Stimulated activated CD8-positive, alpha-beta memory T cell treated with anti-CD3 and anti-CD28 coated beads, Interleukin-15, amount 100 ng/mL, for 24 hours (primary cell): ENCODE measurements at places on chromosomes 2 and 18.

GRCh38 chr2:201857326-201857725 is 51.0 kb downstream of the CDK15 start:
- no peak for DNase-seq

DNA sequence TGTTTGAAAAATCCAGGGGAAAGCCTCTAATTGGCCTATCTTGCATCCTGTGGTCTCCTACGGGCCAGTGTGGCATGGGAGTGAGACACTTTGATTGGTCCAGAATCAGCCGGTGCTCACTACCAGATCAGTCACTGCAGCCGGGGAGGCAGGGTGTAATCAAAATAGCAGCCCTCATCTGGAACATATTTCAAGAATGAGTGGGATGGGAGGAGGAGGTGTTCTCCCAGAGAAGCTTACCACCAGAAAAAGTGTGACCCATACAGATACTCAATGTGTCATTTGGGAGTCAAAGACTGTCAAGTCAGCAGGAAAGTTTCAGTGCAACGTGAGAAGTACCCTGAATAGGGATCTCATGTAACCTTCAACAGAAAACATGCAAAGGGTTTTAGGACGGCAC is 393.9 kb upstream of the SLC14A2 start:
- no peak for DNase-seq

DNA sequence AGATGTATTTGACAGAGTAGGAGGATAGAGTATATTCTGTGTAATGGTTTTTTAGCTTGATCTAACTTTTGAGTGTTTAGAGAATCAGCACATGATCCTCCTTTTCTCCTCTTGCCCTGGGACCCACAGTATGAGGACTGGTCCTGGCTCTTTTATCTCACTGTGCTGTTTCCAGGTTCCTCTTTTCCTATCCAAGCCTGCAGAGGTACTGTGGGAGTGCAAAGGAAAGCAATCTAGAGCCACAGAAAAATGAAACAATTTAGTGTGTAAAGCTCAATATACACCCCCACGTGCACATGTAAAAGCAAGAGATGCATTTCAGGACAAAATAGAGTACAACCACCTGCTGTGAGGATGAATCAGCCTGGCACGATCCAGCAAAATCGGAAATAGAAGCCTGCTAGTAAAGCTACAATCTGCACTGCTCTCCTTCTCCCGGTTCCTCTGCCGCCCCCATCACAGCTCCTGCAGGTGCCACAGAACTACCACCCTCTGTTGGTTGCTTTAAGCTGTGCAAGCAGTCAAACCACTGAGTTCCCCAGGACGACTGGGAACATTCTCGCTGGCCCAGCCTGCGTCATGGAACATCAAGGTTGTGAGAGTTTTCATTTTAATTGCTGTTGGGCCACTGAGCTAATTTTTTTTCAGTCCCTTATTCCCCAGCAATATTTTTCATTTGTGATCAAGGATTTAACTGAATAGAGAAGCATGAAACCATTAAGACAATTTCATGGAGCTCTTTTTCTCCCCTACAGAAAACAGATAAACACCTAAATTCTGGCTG is 47.8 kb upstream of the MAPRE3 start:
- DNase-seq: no peak

- DNase-seq: no peak
Measured at GRCh38 chr2:31233231-31233630, 721 bp upstream of the EHD3 start.

GRCh38 chr2:232415736-232416520 is 9.3 kb downstream of the ALPG start:
- DNase-seq: no peak

DNA sequence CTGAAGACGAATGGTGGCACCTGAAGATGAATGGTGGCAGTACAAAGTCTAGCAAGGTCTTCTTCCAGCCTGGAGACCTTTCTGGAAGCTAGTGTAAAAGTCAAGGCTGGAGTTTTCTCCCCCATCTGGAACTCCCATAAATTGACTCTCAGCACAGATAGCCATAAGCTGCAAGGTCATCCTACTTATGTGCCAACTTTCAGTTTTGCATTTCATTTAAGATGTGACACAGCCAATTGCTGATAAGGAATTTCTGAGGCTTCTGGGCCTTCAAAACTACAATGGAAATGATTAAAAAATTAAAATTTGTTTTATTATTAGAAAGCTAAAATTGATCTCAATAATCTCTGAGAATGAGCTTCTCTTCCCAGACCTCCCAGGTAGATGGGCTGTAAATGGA is 10.2 kb downstream of the XDH start:
- no peak for DNase-seq

DNA sequence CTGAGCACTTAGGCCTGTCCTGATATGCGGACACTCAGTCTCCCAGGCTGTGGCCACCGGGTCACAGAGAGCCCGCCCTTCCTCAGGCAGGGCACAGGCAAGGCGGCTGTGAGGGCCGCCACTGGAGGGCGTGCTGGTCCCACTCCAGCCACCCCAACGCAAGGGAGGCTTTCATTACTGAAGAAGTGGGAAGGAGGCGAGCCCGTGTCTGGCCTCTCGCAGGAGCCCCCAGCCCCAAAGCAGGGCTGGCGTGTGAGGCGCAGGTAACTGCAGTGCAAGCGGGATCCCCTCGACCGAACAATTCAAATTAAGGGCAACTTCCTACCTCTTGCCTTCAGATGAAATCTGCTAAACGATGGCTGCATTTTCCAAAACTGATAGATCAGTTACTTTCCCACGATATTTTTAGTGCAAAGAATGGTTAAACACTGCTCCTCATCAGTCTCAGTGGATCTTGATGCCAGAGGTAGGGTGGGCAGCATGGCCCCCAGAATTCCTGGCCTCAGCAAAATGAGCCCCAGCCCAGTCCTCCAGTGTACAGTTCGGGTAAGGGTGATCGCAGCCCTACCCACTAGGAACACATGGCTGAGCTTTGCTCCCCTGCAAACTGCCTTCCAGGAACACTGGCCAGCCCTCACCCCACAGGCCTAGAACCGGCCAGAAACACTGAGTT is 97.2 kb downstream of the SEPTIN10 start:
- DNase-seq: no peak

DNA sequence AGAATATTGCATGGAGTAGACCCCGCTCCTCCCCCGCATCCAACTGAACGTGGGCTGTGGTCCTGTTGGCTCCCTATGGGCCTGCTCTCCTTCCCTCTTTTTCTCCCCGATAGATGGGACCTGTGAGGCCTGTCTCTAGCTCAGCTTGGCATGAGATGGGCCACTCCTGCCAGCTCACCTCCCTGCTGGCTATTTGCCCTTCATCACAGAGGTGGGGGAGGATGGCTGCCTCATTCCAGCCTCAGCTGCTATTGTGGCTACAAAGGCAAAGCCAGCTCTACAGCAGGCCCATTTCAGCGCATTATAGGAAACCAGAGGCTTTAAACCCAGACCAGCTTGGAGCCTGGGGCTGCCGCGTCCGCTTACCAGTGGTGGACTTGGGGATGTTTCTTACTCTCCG is 313.9 kb downstream of the GBX2 start:
- DNase-seq: no peak

GRCh38 chr2:205646680-205647079 is 35.6 kb upstream of the NRP2 start:
- no peak for DNase-seq

- DNase-seq: no peak
Measured at GRCh38 chr18:53752781-53753367, 471.6 kb downstream of the MBD2 start.

- DNase-seq: no peak
Measured at GRCh38 chr2:131015764-131016163, 77.5 kb downstream of the FAM168B start.

- no peak for DNase-seq
Measured at GRCh38 chr18:33128581-33128980, 311.9 kb downstream of the CCDC178 start.

GRCh38 chr2:224837558-224837957 is 121.4 kb upstream of the CCDC195 start:
- no peak for DNase-seq

DNA sequence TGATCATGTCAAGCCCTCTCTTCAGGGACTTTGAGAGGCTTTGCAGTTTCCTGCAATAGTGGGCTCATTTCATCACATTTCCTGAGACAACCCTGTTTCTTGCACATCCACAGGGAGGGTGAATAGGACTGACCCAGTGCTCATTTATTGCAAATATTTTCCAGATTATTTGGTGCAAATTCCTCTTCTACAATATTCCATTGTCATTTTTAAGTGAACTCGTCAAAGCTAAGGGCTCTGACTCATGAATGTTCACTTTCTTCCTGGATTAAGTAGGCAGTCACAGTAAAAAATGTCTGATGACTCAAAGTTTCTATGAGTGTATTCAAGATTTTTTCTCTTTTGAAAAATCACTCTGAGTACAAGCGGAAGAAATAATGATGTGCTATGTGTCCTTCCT is 225.5 kb upstream of the GALNT5 start:
- DNase-seq: no peak

- no peak for DNase-seq
Measured at GRCh38 chr2:233049194-233049761, 10.9 kb upstream of the INPP5D start.

DNA sequence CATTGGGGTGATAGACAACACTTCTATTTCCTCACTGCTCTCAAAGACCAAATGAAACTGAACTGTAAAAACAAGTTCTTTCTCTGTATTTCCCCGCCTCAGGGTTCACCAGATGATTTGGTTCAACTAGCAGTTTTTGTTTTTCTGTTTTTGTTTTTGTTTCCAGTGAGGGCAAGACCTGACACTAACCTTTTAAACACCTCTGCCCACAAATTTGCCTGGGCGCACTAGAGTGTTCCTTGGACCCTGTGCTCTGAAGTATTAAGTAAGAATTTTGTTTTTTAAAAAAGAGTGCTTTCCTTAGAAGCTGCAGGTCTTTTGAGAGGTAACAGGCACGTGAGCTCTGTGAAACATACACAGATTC is 92.9 kb downstream of the DYSF start:
- no peak for DNase-seq

DNA sequence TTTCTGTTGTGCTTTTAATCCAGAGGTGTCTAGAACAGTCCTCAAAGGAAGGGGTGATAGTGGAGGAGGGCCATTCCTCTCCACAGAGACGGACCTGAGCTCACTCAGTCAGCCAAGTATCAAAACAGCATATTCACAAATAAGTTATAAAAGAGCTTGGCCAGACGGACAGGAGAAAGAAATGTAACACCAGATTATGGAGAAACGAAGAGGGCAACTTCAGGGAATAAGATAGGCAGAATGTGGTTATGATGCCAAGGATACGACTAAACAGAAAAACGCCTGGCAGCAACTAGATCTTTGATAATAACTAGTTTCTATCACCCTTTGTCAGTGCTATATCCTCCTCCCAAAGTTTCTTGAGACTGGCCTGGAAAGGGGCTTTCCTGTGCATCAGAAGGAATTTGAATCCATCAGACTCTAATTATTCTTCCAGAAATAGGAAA is 42.5 kb downstream of the MAP4K3 start:
- DNase-seq: no peak

- DNase-seq: no peak
Measured at GRCh38 chr2:11357428-11357972, 13.1 kb upstream of the ROCK2 start.

- DNase-seq: no peak
Measured at GRCh38 chr2:112833976-112834375, 2.6 kb downstream of the IL1B start.

DNA sequence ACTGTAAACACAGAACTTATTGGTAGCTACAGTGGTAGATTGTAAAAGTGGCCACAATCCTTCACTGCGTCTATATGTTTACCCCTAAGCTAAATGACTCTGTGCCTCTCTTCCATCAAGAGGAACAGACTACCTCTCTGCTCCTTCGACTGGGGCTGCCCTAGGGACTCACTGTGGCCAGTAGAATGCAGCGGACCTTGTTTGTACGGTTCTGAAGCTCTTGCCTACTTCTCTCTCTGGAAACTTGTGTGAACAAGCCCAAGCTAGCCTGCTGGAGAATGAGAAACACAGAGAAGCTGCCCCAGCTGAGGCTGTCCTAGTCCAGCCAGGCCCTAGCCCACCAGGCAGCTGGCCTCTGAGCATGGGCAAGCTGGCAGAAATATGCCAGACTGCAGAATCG is 140.8 kb upstream of the SLC1A4 start:
- DNase-seq: no peak

GRCh38 chr2:23566241-23567142 is 181.5 kb downstream of the KLHL29 start:
- DNase-seq: no peak

DNA sequence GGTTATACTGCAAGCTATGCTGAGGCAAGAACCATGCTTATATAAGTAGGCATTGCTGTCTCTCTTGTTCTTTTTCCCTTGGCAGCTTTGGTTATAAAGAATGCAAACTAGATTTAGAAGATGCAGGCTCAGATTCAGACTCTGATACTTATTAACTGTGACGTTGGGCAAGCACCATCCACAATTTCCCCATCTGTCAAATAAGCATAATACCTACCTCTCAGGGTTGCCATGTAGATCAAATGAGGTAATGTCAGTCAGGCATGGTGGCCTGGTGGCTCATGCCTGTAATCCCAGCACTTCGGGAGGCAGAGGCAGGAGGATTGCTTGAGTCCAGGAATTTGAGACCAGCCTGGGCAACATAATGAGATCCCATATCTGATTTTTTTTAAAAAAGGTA is 21.7 kb downstream of the ITGAV start:
- no peak for DNase-seq

- no peak for DNase-seq
Measured at GRCh38 chr2:147759536-147759935, 85.3 kb upstream of the ACVR2A start.

DNA sequence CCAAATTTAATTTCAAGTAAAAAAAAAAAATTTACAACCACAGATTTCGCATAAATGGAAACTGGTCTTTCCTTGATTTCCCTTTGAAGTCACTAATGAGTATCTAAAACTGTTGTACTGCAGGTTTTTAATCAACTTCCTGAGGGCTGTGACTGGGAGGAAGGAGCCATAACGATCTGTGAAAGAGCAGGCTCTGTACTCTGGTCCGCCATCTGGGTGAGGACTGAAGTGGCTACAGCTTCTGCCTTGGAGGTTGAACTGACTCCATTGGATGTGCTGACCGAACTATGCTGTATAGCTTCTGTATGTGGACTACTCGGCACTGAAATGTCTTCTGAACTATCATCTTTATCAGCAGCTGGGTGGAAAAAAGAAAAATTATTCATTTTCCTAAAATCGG is 69.3 kb upstream of the CHN1 start:
- DNase-seq: no peak

- DNase-seq: no peak
Measured at GRCh38 chr2:239862613-239863012, 162.5 kb downstream of the NDUFA10 start.

GRCh38 chr18:78171954-78172353 is 807.7 kb upstream of the SALL3 start:
- no peak for DNase-seq

GRCh38 chr2:231711677-231712450 is 3.5 kb downstream of the PTMA start:
- no peak for DNase-seq

- DNase-seq: no peak
Measured at GRCh38 chr2:10965241-10965843, 53.6 kb downstream of the KCNF1 start.

GRCh38 chr18:12862874-12863482 is 21.1 kb downstream of the PTPN2 start:
- no peak for DNase-seq
